A549 treated with GW870086 at 1 μM for 4 hours (cell line): ENCODE measurements at places on chromosomes 7 and 10. TPM values are rescaled to one million over a fixed set of nuclear protein-coding genes. Genes with fewer than 3 reads are reported as not detected.

Gene GJD4
- 0.08 TPM in 2 of 5 replicates, not detected in the others for total RNA-seq

Gene HOXA13
- total RNA-seq: 1.8 to 2.6 TPM (median 2.2 TPM) in 5 replicates

Gene ZNF503
- total RNA-seq: 8.7 to 12.1 TPM (median 11.6 TPM) in 5 replicates

Gene TLX1
- total RNA-seq: not detected in 5 replicates

Gene ANKRD7
- 0.21 to 0.41 TPM (median 0.23 TPM) in 3 of 5 replicates, not detected in the others for total RNA-seq

Gene ADCY1
- 1.7 to 2.4 TPM (median 2.0 TPM) in 5 replicates for total RNA-seq

Gene HMX3
- total RNA-seq: 0.19 TPM in 1 of 5 replicates, not detected in the others

Gene CLDN4
- 5.5 to 7.7 TPM (median 7.4 TPM) in 5 replicates for total RNA-seq

Gene ATG9B
- total RNA-seq: 0.31 to 1.3 TPM (median 0.58 TPM) in 5 replicates

Gene IRF5
- total RNA-seq: 12.5 to 15.9 TPM (median 14.1 TPM) in 5 replicates

Gene RSPH10B2
- 0.06 to 0.09 TPM (median 0.06 TPM) in 3 of 5 replicates, not detected in the others for total RNA-seq

Gene BUD23
- total RNA-seq: 129 to 166 TPM (median 136 TPM) in 5 replicates

Gene DIP2C
- 7.1 to 11.8 TPM (median 11.1 TPM) in 5 replicates for total RNA-seq

Gene EGFR
- total RNA-seq: 75.8 to 111 TPM (median 109 TPM) in 5 replicates

Gene SORCS1
- not detected in 5 replicates for total RNA-seq

Gene PGAM2
- not detected in 5 replicates for total RNA-seq

Gene LIPN
- not detected in 5 replicates for total RNA-seq

Gene FAM25C
- 1.0 to 2.3 TPM (median 1.8 TPM) in 4 of 5 replicates, not detected in the other for total RNA-seq

Gene SVOPL
- not detected in 5 replicates for total RNA-seq

Gene PALD1
- 5.5 to 7.3 TPM (median 6.8 TPM) in 5 replicates for total RNA-seq

Gene LAMB1
- total RNA-seq: 97.9 to 132 TPM (median 108 TPM) in 5 replicates

Gene ADAM8
- total RNA-seq: 2.4 to 4.5 TPM (median 3.8 TPM) in 5 replicates

Gene THSD7A
- 1.3 to 3.0 TPM (median 2.2 TPM) in 5 replicates for total RNA-seq

Gene AKR1B1
- 2,159 to 2,676 TPM (median 2,540 TPM) in 5 replicates for total RNA-seq

Gene CNPY4
- total RNA-seq: 7.9 to 11.7 TPM (median 9.9 TPM) in 5 replicates

Gene STAG3
- 0.21 to 0.72 TPM (median 0.21 TPM) in 3 of 5 replicates, not detected in the others for total RNA-seq

Gene SKIDA1
- total RNA-seq: 0.61 to 1.1 TPM (median 0.91 TPM) in 5 replicates

Gene KIFBP
- total RNA-seq: 36.8 to 45.0 TPM (median 43.3 TPM) in 5 replicates

Gene FANK1
- total RNA-seq: 2.3 to 3.4 TPM (median 2.9 TPM) in 5 replicates

Gene CDH23
- 1.9 to 3.4 TPM (median 2.1 TPM) in 5 replicates for total RNA-seq

Gene GIMAP2
- 0.08 TPM in 1 of 5 replicates, not detected in the others for total RNA-seq

Gene AKR1C3
- 1,122 to 1,295 TPM (median 1,215 TPM) in 5 replicates for total RNA-seq

Gene GPR15LG
- total RNA-seq: not detected in 5 replicates

Gene POLR2J2
- 0.07 to 0.95 TPM (median 0.30 TPM) in 5 replicates for total RNA-seq

Gene CAV2
- 150 to 178 TPM (median 177 TPM) in 5 replicates for total RNA-seq

Gene SFTPA1
- not detected in 5 replicates for total RNA-seq

Gene SERPINE1
- 1,451 to 1,792 TPM (median 1,550 TPM) in 5 replicates for total RNA-seq

Gene SMKR1
- 7.9 to 10.8 TPM (median 10.1 TPM) in 5 replicates for total RNA-seq

Gene HOXA5
- total RNA-seq: 3.7 to 5.8 TPM (median 4.7 TPM) in 5 replicates
